ENCODE measurements at places on chromosomes 2 and 18. TPM values are rescaled to one million over a fixed set of nuclear protein-coding genes. Genes with fewer than 3 reads are reported as not detected.

DNA sequence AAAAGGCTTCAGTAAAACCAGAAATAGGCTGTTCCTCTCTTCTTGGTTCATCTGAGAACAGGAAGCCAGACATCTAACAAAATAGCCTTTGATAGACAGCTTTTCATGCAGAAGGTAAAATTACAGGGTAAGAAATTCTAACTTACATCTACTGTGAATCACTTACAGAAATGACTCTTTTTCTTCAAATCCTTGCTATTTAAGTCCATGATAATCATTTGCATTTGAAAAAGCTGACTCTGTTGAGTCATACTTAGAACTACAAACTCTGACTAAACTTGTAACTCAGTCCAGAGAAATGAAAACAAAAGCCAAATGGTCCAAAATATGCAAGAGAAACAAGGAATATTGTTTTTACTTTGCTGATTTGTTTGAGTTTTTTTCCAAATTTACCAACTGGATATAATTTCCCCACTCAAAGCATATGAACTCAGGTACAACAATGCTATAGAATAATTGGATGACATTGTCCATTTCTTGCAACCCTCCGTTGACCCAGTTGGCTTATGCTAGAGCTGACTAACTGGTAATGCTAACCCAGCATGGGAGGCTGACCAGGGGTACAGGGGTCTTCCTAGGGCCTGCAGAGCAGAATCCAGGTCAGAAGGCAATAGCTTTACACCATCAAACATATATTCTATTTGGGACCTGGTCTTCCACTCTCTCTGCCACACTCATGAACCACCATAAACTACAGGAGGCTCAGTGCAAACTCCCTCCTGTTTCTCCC, 18.8 kb upstream of the MREG start:
- peak; percentile 60 for DNase-seq

Gene CROCC2
- 0.12 TPM for total RNA-seq

Gene ABCB11
- not detected for total RNA-seq

Gene DAPL1
- total RNA-seq = not detected

- DNase-seq = peak; percentile 28
These were observed 6.1 kb upstream of the DNMT3A start for GRCh38 chr2:25347846-25348245.

DNA sequence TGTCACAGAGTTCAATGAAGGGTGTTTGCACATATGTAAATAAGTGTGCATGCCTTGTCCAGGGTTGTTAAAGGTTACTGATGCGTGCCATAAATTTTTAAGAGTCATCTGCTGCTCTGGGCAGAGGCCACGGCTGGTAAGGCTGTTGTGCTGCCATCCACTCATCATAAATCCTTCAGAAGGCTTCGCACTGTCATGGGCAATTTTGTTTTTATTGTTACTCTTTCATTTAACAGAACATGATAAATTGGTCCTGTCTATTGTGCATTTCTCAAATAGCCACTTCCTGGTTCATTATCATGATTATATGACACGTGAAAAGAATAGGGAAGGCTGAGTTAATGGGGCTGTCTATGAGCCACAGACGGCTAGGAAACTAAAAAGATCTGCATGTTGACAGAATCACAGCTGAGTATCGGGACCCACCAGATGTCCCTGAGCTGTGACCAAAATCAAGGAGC, 634.3 kb upstream of the SOX11 start:
- no peak for DNase-seq

DNA sequence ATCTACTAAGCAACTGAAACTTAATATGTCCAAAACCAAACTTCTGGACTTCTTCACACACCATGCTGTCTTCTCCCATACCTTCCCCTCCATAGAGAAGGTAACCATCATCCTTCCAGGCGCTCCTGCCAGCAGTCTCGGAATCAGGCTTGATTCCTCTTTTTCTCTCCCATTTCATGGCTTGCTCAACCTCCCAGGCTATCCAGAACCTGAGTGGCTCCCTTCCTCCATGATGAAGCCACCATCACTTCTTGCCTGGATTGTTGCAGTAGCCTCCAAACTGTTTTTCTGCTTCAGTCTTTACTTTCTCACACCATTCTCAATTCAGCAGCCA, 40.1 kb upstream of the NDUFV2 start:
- DNase-seq = no peak

Gene CLEC4F
- not detected for total RNA-seq

DNA sequence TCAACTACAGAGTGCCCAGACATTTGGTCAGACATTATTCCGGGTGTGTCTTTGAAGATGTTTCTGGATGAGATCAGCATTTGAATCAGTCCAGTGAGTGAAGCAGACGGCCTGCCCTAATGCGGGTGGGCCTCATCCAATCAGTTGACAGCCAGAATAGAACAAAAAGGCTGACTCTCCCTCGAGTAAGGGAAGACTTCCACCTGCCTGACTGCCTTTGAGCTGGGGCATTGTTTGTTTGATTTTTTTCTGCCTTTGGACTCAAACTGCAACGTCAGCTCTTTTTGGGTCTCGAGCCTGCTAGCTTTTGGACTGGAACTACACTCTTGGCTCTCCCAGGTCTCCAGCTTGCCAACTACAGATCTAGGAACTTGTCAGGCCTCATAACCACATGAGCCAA, 111.7 kb upstream of the AGAP1 start:
- DNase-seq = no peak

DNA sequence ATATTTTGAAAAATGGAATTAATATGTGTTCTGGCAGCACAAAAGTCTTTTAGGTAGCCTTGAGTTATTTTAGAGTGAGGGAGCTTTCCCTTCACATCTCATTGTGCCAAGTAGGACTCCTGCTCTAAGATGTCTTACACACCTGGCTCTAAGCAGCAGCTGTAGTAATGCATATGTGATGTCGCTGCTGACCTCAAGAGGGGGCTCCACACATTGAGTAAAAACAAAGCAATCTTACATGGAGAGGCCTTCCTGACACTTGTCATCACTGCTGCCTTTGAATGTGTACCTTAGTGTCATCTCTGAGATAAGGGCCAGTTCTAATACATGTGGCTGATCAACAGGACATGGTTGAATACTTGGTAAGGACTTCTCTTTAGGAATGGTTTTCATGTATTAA, 75.8 kb downstream of the ACTR3 start:
- peak; percentile 29 for DNase-seq

GRCh38 chr18:45838302-45839070, 13.0 kb downstream of the SIGLEC15 start:
- DNase-seq = no peak

Gene UGT1A10
- total RNA-seq = not detected

- DNase-seq = no peak
These were observed 14.3 kb downstream of the EPB41L3 start for GRCh38 chr18:5529471-5529870.

DNA sequence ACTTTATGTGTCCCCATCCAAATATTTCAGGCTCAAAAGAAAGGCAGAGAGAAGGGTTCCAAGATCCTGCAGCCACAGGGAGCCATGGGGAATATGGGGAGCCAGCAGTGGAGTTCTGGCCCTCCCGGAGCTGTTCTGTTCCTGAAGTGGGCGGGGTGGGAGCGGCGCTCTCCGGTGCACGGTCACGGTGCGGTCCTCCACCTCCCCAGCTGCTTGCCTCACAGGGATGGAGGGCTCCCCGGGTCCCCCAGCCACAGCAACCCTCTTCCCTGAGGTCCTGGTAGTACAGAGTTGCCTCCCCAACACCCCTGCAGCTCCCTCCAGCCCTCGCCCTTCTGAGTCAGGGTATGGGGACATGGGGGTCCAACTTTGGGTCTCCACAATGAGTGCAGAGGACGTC, 26.2 kb upstream of the SNED1 start:
- no peak for DNase-seq

Gene UCN
- total RNA-seq = 0.48 TPM

DNA sequence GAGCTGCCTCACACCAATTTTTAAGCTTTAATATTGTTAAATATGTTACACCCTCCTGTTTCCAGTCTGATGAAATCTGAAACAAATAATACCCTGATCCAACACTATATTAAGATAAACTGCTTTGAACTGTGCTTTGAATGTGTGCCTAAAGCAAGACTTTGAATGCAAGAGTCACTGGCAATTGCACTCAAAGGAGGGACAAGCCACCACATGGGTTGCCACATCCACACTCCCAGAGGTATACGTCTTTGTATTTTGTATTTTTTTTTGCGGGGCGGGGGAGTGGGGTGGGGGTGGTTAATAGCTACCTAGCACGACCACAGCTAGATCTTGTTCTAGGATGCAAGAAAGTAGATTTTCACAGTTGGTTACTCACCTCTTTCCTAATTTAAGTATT, 1.8 kb upstream of the ZEB2 start:
- no peak for DNase-seq

Gene CIB4
- not detected for total RNA-seq

- DNase-seq = no peak
These were observed 190.6 kb downstream of the MYCN start for GRCh38 chr2:16130906-16131400.

DNA sequence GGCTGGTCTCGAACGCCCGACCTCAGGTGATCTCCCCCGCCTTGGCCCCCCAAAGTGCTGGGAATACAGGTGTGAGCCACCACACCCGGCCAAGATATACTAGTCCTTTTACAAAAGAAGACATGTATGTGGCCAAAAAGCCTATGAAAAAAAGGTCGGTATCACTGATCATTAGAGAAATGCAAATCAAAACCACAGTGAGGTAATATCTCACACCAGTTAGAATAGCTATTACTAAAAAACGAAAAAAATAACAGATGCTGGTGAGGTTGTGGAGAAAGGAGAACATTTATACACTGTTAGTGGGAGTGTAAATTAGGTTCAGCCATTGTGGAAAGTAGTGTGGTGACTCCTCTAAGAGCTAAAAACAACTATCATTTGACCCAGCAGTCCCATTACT, 26.4 kb downstream of the KLHL23 start:
- no peak for DNase-seq

DNA sequence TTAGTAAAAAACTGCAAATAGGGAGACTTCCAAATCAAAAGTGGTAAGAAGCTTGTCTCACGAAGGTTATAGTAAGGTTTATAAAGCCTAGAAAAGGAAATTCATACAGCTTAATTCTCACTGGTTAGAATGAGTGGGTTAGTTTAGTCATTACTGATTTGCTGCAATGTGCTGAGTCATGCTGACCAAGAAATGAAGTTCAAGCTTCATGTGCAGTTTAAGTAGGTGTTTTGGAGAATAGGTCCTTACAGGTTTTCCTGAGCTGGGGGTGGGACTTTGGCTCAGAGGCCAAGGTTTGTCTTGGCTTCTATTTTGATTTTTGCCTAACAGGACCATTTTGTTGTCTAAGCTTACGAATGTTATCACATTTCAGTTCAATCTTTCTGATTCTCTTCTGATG, 15.1 kb downstream of the CLIP4 start:
- DNase-seq = peak; percentile 82

GRCh38 chr18:212780-213179, 54.4 kb downstream of the USP14 start:
- DNase-seq = no peak

DNA sequence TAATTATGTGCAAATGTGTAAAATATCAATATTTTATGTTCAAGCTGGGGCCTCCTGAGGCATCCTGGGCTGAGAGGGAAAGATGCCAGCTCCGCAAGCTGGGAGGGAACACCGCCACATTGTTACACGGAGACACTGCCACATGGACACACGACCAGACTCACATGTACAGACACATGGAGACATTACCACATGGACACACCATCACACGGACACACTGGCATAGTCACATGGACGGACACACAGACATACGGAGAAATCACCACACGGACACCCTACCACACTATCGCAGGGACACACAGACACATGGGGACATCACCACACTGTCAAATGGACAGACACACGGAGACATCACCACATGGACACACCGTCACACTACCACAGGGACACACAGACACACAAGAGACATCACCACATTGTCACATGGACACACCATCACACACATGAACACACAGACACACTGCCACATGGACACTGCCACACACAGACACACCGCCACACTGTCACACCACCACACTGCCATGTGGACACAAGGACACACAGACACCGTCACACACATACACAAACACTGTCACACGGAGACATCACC, 117.6 kb downstream of the CCDC74A start:
- no peak for DNase-seq

DNA sequence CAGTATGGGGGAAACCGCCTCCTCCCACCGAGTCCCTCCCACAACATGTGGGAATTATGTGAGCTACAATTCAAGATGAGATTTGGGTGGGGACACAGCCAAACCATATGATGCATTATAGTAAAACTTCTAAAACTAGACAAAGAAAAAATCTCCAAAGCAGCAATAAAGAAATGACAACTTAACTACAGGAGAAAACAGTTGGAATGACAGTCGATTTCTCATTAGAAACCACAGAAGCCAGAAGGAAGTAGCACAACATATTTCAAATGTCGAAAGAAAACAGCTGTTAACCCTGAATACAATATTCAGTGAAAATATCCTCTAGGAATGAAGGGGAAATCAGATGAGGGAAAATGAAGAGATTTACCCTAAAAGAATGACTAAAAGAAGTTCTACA, 53.5 kb upstream of the TCF4 start:
- DNase-seq = peak; percentile 53

Gene FSHR
- total RNA-seq = not detected

- DNase-seq = peak; percentile 28
These were observed 436.3 kb downstream of the CBLN2 start for GRCh38 chr18:72107647-72108383.

- no peak for DNase-seq
These were observed 20.0 kb upstream of the NFE2L2 start for GRCh38 chr2:177284531-177284930.

Gene TMSB10
- 12,539 TPM for total RNA-seq

Gene ACADL
- total RNA-seq = not detected

DNA sequence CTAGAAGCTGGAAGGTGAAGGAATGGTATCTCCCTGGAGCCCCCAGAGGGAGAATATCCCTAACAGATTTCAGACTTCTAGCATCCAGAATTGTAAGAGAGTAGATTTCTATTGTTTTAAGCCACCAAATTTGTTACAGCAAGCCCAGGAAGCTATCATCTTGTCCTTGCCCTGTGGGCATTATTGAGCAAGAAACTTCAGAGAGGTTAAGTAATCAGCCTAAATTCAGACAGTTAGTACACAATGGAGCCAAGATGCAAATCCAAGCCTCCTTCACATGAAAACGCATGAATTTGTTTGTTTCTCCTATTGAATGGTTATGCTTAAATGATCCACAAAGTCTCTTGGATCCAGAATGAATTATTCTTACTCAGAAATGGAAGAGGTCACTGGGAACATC, 55.2 kb upstream of the TRIB2 start:
- peak; percentile 68 for DNase-seq

GRCh38 chr2:28567061-28567471, 71.2 kb downstream of the PLB1 start:
- no peak for DNase-seq

DNA sequence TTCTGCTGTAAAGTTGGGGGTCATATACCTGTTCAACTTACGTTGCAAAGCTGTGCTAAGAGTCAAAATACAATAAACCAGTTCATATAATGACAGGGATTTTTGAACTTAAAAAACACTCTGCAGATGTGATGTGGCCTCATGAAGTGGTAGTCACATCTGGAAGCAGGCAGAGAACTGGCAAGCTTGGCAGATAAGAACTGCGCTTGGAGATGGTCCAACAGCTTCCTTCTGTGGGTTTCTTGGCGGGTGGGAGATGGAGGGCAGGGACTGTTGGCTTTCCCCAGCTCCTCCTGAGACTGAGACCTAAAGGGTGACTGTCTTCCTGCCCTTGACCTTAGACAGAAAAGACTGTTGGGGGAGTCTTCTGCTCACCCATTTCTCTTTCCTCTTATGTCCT, 140.4 kb downstream of the CTIF start:
- peak; percentile 61 for DNase-seq

Measured in RPMI7951 (cell line).